Subcutaneous adipose tissue (tissue), 4 donors: ENCODE measurements at places on chromosomes 5 and 9. TPM values are rescaled to one million over a fixed set of nuclear protein-coding genes. Genes with fewer than 3 reads are reported as not detected.

Gene CCNO
- not detected for total RNA-seq

Gene ZNF879
- total RNA-seq, result 7.2 TPM

Gene MEIKIN
- total RNA-seq, result not detected

Gene TAF11L10
- not detected for total RNA-seq

Gene FBXL7
- total RNA-seq, result 25.2 TPM

Gene ADAMTSL2
- 0.34 TPM for total RNA-seq

Gene NR4A3
- total RNA-seq, result 2.9 TPM

Gene THBS4
- 17.3 TPM for total RNA-seq

Gene B4GALT1
- 39.6 TPM for total RNA-seq

Gene ACTBL2
- total RNA-seq, result not detected
